ENCODE measurements at places on chromosomes 5 and 9.

GRCh38 chr5:53923961-53924360 lies 363.5 kb downstream of the NDUFS4 start:
- no peak for DNase-seq

DNA sequence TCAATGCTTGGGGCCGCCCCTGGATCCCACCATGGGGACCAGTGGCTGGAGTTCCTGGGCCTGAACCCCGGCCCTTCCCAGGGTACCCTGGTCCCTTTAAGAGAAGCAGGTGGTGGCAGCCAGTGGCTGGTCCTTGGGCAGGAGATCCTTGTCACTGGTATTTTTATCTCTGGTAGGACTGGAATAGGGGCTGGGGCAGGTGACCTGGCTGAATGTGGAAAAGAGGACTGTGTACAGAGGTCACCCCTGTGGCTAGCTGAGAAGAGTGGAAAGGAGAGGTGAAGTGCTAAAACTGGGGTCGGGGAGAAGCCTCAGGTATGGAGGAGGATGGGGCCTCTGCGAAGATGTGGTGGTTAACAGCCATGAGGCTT lies 7.0 kb downstream of the CRAT start:
- DNase-seq = no peak

DNA sequence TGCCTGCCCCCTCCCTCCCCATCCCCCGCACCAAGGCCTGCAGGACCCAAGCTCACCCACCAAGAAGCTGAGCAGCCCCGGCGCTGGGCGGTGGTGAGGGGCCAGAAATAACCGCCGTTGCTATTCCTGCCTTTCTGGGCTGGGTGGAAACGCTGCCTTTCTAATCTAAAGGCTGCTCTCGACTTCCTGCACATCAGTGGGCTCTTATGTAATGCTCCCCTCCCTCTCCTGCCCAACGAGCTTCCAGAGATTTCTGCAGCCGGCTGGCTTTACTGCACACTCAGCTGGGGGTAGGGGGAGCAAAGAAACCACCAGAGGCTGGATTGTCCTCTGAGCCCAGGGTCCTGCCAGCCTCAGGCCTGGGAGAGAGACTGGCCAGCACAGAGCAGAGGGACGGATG lies 6.9 kb upstream of the EGR1 start:
- no peak for DNase-seq

- DNase-seq = no peak
Observed at GRCh38 chr9:92661743-92662142, 8.2 kb downstream of the IPPK start.

- no peak for DNase-seq
Observed at GRCh38 chr5:147668385-147668784, 114.1 kb downstream of the JAKMIP2 start.

- DNase-seq = no peak
Observed at GRCh38 chr5:43663916-43664315, 60.9 kb downstream of the NNT start.

DNA sequence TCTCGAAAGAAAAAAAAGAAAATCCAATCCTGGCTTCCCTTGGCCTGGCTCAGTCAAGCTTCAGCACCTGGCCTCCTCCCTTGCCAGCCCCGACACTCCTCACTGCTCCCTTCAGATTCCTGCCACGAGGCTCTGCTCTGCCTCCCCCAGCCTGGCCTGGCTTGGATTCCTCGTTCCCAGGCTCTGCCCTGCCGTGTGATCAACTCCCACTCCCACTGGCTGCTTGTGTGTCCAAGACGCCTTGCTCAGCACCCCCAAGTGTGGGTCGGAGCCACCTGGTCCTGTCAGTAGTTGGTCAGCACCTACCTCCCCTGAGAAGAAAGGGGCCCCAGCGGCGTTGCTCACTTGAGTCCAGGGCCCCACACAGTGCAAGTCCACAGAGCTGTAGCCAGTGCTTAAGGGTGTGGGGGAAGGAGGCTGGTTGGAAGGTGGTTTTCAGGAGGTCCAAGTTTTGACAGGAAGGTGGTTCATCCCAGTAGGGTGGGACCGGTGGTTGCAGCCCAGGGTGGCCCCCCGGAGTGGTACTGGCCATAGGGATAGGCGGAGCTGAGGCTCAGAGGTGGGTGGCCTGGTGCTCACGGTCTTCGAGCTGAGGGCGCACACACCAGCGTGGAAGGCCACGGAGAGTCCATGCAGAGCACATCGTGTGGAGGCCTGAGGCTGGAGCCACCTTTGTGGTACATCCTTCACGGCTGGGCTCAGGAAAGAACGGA lies 46.4 kb downstream of the JADE2 start:
- no peak for DNase-seq

DNA sequence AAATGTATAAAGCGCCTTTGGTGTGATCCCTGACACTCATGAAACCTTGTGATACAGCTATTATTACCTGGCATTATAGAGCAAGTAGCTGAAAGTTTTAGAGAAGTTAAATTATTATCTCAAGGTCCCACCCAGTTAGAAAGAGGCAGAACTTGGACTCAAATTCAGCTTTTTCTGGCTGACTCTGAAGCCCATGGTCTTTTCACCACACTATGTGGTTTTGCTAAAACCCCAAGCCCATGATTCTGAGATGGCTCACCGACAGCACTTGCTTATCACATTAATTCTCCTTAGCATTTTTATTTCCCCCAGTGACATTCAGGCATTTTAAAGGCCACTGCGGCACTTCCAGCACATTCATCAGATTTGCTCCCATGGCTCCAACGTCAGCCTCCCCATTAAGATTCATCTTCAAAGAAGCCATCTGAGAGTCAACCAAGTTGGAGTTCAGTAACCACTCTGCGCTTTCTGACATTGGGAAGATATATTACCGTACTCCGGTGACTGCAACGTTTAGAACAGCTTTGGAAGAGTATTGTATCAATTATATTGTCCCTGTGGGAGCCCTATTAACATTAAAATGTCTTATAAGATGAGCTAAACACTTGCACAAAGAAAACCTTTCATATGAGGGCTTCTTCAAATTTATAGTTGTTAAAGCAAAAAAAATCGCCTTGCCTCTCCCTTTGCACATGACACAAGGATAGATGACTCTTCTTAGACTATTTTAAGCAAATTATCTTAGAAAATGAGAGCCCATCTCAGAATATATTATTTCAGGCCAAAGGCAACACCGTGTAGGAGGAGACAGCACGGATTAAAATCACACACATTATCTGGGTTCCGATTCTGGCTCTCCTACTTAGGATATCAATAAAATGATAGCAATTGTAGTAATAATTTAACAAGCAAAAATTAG lies 638.1 kb downstream of the ACTL7B start:
- no peak for DNase-seq

DNA sequence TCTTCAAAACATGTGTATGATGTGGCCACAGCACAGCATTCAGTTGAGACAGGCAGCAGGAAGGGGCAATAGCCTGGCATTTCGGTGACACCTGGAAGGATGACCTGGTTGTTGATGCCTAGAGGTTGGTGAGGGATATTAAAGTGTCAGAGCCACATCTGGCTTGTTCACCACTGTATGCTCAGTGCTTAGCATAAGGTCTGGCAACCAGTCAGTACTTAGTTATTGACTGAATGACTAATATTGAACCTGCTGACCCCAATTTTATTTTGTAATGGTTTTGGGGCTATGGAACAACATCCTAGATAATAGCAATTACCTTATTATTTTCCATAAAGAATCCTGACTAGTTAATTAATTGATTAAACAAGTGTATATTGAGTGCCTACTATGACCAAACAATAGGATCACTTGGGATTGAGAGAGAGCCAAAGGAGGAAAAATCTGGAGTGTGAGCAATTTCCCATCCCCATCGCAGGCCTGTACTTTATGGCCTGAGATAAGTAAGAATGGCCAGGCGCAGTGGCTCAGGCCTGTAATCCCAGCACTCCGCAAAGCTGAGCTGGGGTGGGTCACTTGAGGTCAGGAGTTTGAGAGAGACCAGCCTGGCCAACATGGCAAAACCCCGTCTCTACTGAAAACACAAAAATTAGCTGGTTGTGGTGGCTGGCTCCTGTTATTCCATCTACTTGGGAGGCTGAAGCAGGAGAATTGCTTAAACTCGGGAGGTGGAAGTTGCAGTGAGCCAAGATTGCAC lies 85.4 kb upstream of the PLPP1 start:
- no peak for DNase-seq

- no peak for DNase-seq
Observed at GRCh38 chr9:124818431-124819281, 34.6 kb upstream of the WDR38 start.

- DNase-seq = no peak
Observed at GRCh38 chr5:177983763-177984583, 12.1 kb downstream of the PROP1 start.

- DNase-seq = no peak
Observed at GRCh38 chr5:90956511-90957097, 398.0 kb downstream of the ADGRV1 start.

DNA sequence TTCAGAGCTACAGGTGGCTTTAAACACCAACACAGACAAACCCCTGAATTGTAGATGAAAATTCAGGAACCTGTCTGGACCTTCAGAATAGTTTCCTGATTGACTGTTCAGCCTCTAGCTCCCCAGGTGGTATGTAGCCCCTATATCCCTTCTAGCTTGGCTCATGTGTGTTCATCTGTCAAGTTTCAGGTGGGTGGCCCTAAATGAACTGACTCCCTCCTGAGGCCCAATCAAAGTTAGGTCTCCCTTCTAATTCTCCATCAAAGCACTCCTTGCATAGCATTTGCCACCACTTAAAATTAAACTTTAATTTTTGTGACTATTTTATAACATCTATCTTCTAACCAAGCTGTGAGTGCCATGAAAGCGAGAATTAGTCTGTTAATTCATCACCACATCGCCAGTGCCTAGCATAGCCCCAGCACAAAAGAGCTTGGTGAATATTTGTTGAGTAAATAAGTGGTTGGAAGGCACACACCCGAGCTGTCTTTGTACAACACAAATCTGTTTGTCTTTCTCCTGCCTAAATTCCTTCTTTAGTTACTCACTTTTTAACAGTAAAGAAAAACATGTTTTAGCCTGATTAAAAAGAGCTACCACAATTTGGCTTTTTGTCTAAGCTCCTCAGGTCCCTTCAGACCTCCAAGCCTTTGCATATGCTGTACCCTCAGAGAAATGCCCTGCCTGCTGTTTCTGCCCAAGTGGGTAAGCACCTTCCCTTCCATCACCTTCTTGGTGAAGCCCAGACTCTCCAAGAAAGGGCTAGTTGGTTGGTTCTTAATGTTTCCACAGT lies 138.1 kb upstream of the HMHB1 start:
- no peak for DNase-seq

- DNase-seq = peak; percentile 54
Observed at GRCh38 chr5:40904205-40904993, 4.9 kb upstream of the C7 start.

GRCh38 chr9:125889112-125889475 lies 141.9 kb downstream of the PBX3 start:
- no peak for DNase-seq

GRCh38 chr5:42612750-42613366 lies 143.8 kb upstream of the CCDC152 start:
- DNase-seq = no peak

DNA sequence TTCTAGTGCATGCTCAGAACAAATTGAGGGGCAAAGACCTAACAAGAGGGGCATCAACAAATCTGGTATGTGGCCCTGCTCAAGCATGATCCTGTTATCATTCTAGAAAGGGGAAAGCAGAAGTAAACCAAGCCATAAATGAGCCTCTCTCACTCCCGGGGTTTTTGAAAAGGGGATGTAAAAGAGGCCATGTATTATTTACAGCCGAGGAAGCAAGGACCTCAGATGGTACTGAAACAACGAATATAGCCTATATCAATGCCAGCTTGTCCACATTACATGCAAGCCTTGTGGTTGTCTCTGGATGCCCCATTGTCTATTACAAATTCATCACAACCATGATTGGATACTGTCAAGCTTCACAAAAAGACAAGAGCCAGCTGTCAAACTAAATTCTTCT lies 211.3 kb downstream of the DCP2 start:
- DNase-seq = no peak

DNA sequence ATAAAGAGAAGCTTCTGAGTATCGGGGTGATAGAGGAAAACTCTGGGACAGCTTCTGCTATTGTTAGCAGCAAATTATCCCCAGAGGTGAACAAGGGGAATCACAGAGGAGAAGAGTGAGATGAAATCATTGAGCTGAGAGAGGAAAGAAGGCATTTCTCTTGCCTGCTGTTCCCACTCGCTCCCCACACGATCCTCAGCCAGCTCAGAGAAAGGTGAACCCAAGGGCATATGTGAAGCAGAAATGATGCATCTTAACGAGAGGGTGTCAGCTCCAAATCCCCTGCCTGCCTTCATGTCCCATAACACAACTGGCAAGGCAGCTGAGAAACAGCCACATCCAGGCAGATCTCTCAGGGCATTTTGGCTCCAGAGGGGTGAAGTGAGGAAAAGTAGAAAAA lies 111.6 kb downstream of the BRINP1 start:
- no peak for DNase-seq

DNA sequence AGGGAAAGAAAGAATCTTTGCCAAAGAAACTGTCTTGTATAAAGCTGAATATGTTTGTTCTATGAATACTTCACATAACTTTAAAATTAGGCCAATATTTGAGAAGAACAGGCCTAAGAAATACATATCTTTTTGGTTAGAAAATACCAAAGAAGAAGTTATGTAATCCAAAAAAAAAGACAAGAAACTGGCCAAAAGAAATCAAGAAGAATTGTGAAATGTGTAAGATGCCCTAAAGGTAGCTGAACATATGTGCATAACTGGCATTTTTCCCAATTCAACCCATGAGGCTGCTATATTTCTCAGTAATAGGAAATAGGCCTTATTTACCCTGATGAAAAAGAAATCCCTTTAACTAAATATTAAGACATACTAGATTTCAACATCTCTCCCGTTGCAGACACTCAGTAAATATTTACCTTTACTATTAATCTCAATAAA lies 290.0 kb downstream of the CETN3 start:
- no peak for DNase-seq

- DNase-seq = no peak
Observed at GRCh38 chr5:139650031-139650688, 2.0 kb downstream of the CXXC5 start.

DNA sequence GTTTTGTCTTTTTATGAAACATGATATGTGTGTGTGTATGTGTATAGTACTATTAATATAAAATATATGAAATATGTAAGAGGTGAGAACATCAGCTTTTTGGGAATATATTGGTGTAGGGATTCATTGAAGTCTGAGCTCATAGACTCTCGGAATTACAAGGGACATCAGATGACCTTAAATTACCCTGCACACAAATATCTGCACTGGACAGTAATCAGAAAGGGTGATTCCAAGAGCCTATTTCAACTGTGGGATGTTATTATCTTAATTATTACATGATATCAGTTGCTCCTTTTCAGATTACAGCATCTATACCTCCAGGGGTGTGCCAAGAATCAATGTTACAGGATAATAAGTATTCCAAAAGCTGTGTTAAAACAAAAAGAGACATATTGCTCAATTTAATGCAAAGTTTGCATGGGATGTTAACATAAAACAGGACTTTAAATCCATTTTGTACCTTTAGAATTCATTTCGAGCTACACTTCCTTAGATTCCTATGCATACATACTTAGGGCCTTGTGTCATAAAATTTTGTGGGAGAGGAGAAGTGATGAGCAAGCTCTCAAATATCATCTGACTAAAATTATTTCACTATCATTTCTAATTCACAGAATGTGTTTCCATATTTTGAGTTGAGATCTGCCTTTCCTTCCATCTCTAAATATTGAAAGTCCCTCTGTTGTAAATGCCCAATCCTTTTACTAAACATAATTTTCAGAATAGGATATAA lies 365.2 kb downstream of the BRINP1 start:
- no peak for DNase-seq

All from globus pallidus (tissue), 1 donor.